Renal cortex interstitium (tissue), 15 donors: ENCODE measurements at places on chromosomes 16 and 17.

- no peak for DNase-seq
These were observed 12.9 kb downstream of the SYCE1L start for GRCh38 chr16:77211880-77212740.

- no peak for DNase-seq
These were observed 162.8 kb downstream of the IRX3 start for GRCh38 chr16:54123766-54124165.

DNA sequence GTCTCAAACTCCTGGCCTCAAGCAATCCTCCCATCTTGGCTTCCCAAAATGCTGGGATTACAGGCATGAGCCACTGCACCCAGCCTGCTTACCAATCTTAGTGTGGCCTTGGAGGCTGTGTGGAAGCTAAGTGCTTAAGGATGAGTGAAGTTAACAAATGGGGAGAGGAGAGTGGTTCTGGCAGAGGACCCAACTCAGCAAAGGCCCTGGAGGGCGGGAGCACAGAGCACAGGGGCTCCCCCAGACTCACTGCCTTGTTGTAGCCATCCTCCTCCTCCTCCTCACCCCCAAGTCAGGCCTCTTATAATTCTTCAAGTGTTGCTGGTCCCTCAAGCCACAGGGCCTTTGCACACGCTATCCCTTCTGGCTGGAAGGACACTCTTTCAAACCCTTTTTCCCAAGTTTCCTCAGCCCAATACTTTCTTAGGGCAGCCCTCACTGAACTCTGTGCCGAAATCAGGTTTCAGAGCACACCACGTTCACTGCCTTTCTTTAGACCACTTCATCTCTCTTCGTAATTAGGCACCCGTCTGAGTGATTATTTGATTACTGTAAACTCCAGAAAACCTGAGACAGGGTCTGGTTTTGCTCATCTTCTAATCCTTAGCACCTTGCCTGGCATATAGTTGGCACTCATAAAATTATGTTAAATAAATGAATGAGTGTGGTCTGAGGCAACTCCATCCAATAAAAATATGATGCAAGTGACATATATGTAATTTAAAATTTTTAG, 23.4 kb downstream of the NGFR start:
- no peak for DNase-seq

GRCh38 chr16:21663889-21664647, at the start of gene OTOA:
Gene OTOA, plus strand, starts transcription at chr16:21663968. Its CDS starts 14,547 bp downstream, at chr16:21678515.
- DNase-seq, result no peak

- DNase-seq, result no peak
These were observed 67.7 kb downstream of the MPRIP start for GRCh38 chr17:17109907-17110306.

DNA sequence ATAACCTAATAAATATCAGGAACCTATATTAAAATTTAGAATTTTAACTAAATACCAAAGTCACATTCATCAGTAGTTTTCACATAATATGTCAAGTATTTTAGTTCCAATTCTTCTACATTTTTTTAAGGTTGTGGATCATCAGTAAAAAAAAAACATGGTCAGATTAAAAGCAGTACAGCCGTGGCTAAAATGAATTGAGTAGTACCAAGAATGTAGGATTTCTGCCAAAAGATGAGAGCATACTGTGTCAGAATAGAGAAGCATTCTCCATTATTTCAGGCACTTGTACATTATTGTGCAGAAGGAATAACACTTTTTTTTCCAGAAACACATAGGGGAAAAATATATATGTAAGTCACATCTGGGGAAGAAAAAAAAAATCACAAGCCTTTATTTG, 1176.1 kb downstream of the CDH11 start:
- DNase-seq, result no peak

- DNase-seq, result no peak
These were observed 22.1 kb upstream of the KDM8 start for GRCh38 chr16:27181019-27181790.
